COLO829 (cell line): ENCODE measurements at places on chromosomes 6 and 20.

DNA sequence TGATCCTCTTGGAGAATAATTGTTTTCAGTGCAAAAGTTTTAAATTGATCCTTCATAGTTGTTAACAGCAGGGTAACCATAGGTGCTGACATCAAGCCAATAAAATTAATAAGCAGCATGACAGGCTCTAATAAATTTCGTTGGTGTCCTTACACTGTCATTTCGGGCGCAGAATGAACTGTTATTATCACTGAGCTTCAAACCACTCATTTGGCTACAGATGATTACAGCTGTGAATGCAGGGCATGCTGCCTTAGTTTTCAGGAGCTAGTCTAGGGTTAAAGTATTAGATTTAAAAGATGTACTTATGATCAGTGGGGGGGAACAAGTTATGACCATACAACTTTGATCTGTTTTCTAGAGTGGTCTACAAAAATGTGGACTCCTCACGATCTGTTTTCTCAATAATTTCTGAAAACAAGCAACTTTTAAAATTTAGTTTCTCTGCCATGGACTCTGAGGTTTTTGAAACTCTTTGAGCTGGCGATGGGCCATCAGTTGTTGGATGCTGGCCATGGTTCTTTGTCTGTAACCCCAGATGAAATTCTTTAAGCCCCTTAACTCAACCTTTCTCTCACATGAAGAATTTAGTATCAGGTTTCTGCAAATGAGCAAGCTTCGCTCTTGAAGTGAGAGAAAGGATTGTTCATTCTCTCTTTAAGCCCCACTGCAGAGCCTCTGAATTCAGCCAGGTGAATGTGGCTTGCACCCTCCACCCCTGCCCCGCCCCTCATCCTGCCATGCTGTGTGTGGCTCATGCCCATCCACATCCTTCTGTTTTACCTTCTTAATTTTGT is 99.1 kb upstream of the MTHFD1L start:
- DNase-seq, result no peak

- no peak for DNase-seq
Measured at GRCh38 chr6:90294008-90294511, 2.6 kb downstream of the BACH2 start.

DNA sequence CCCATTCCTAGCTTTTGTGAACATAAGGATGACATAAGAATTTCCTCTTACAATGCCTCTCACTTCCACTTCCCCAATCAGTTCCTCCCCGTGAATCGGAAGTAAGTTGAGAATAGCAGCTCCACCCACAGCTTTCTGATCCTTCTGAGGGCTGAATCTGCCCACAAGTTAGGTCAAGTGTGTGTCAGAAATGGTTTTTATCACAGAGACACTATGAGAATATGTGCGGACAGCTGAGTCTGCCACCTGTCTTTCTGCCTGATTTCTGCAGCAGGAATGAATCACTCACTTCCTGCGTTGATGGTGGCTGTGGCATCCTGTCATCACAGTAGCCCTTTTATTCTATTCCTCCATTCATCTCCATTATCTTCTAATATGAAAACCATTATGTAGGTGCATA is 70.2 kb downstream of the RIN2 start:
- DNase-seq, result peak; percentile 96

GRCh38 chr20:24420567-24420966 is 48.9 kb upstream of the SYNDIG1 start:
- no peak for DNase-seq
